ENCODE measurements at places on chromosomes 3 and 15.

DNA sequence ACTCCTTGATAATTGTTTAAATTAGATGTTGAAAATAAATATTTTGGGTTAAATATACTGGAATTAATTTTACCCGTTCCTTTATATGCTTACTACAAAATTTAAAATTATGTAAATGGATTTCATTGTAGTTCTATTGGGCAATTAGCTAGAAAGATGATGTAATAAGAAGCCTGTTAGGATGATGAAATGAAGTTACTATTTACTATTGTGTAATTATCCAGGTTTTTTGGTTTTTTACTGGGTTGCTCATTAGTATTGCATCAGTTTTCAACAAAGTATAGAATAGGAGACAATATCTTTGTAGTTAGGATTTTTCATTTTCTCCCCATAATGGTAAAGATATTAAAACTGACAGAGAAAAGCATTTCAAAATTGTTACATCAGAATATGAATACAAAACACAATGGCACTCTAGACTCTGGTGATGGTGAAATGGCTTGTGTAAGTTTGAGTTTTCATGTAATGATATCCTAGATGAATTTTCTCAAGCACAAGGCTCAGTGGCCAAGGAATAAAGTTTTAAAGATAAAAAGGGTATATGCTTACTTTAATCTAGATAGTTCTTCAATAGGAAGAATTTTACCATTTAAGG, 222.0 kb downstream of the P3H2 start:
- DNase-seq = no peak

DNA sequence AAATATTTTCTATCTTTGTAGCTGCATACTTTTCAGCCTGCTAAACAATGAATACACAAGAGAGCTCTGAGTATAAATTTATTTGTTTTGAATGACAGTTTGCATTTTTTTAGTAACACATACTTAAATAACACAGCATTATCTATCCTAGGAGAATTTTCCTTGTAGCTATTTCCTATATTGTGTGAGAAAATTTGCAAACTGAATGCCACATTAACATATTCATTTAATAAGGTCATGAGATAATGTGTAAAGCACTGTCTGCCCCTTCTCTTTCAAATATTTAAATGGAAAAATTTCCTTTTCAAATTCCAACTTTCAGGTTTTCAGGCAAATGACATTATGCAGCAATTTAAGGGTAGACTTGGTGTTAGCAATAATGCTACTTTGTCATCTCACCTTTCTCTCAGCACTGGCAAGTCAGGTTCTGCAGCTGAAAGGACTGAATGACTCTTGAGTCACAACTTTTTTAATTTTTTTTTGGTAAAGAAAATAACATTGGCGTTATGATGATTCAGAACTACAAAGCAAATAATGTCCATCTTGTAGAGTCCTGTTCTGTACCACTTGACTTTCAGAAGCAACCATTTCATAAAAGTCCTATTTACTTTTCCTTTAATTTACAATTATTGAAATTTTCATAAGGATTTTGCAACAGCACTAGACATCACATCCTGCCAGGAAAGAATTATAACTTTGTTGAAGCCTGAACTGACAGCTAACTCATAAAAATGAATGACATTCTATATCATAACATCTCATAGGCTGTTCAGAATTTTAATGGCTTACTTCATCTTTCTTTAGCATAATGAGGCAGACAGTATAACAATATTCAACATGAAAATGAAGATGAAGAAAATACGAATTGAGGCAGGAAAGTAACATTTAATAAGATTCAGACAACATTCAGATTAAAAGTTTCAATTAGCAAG, 681.6 kb upstream of the SEMA6D start:
- DNase-seq = no peak

DNA sequence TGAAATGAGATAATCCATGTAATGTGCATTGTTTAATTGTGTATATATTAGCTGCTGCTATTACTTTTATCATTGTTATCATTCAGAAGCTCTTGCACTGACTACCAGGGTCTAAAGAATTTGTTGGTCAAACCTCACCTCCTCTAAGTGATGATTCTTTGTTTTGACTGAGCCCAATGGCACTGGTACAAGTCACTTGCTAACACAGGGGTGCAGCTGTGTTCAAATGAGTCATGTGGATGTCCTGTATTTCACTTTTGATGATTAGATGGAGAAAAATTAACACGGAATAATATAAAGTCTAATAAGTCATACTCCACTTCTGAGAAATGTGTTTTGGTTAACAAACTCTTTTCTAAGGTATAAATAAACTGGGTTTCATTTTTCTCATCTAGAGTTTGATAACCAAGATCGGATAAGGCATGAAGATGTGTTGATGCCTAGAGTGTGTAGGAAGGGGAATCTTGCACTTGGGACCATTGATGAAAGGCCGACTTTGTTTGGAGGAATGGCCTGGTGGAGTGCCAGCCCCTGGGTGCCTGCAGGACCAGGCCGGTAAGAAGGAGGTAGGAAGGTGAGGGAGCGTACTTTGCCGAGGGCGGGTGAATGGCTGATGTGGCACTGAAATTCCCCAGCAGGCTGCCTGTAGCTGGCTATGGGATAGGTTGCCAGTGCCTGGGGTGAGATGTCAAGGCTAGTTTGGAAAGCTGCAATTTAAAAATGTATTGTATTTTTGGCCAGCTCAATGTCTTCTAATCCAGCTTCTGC, 244.7 kb upstream of the ZPLD1 start:
- DNase-seq = no peak

DNA sequence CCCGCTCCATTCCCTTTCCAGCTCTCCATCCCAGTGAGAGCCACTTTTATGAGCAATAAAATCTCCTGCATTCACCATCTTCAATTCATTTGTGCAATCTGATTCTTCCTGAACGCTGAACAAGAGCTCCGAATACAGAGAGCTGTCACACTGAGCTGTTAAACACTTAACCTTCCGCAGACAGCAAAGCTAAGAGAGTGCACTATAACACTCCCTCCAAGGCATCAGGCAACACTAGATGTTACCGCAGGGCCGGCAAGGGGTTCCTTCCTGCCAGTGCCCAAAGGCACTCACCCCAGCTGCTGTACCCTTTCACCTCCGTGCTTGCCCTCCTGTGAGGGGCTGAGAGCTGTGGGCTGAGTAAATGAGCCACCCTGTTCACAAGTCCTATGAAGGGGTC, 85.6 kb downstream of the BCHE start:
- no peak for DNase-seq

DNA sequence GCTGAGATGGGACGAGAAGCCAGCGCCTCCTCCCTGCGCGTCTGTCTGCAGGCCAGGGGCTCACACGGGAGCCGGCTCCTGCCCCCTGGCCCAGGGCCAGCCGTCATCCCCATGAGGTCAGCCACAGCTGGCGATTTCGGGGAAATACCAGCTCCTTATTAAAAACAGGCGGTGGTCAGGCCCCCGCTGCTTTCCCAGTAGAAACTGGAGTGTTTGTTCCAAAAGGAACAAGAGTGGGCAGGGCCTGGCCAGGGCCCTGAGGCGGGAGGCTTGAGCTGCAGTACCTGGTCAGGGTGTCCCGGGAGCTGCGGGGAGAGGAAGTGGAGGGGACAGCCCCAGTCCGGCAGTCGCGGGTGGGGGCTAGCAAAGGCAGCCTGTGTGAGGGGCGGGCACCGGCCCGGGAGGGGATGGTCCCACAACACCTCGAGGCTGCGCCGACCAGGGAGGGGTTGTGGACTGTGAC, 17.8 kb downstream of the MYL3 start:
- DNase-seq = peak; percentile 81

DNA sequence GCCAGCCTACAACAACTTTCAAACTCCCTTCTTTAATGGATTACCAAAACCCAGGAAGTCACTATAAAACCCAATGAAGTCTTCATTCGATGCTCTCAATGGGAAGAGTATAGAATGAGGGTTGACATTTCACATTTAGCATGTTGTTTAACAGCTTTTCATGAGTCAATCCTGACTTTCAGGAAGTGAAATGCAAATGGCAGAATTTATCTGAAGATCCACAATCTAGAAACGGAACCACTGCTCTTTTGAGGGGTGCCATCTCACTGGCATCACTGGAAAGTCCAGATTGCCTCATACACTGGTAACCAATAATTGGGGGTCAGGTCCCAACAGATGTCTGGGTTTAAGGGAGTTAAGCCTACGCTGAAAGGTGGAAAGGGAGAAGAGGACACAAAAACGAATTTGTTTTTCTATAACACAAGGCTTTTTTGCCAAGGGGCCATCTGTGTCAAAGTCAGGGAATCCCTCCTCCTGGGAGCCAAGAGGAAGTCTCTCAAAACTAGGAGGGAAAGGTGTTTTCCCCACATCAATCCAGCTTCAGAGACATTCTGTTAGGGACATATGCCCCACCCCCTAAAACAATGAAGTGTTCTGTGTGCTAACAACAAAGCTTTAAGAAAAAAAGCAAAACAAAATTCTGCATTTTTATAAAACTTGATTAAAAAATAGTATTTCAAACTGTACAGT, 12.0 kb upstream of the ATP1B3 start:
- DNase-seq = no peak

GRCh38 chr3:83843716-83844115, 1115.1 kb upstream of the CADM2 start:
- DNase-seq = no peak

GRCh38 chr3:67846166-67846565, 191.8 kb upstream of the SUCLG2 start:
- peak; percentile 70 for DNase-seq

- no peak for DNase-seq
These were observed 44.0 kb upstream of the MUC4 start for GRCh38 chr3:195855471-195856409.

DNA sequence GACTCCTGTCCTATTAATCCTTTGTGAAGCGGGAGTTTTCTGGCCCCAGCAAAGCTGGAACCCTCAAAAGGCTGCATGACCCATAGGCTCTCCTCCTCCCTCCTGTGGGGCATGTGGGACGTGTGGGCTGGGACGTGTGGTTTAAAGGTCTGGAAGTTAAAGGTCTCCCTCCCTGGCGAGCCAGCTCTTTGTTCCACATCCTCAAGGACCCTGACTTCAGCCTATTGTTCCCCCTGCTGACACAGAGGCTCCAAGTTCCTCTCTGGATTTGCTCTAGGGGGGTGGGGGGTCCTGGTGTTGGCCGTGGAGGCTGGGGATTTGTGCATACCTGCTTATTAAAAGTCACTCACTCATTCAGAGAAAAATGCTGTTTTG, 44.2 kb downstream of the SMAD6 start:
- peak; percentile 38 for DNase-seq

GRCh38 chr15:51750792-51751696, at the start of gene TMOD2:
Gene TMOD2 (plus strand): TSS chr15:51751597. CDS start chr15:51766442, 14,845 bp downstream.
- peak; percentile 34 for DNase-seq

DNA sequence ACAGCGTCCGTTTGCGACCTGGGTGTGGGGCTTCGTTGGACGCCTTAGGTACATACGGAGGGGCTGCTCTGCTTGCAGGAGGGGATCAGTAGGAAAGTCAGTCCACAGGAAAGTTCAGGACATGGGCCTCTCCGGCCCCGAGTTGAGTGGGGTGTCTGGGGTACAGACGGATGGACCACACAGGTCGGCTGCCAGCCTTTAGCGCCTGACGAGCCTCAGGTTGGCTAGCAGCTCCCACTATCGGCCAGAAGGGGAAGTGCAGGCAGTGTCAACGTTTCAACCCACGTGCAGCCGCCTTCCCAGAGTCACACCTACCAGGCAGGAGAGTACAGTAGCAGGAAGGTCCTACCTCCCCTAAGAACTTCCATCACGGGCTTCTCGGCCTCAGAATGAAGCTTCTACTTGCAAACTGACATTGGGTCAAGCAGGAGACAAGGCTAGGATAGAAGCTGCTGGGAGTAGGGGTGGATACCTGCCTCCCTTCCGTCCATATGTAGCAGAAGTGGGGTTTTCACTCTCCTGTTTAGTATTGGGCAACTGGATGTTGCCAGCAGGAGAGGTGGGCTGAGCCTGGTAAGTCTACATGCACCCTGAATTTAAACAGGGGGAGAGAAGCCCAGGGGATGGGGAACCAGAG, 1.8 kb upstream of the SCN5A start:
- peak; percentile 46 for DNase-seq

GRCh38 chr3:71466483-71466882, 117.0 kb downstream of the FOXP1 start:
- no peak for DNase-seq

DNA sequence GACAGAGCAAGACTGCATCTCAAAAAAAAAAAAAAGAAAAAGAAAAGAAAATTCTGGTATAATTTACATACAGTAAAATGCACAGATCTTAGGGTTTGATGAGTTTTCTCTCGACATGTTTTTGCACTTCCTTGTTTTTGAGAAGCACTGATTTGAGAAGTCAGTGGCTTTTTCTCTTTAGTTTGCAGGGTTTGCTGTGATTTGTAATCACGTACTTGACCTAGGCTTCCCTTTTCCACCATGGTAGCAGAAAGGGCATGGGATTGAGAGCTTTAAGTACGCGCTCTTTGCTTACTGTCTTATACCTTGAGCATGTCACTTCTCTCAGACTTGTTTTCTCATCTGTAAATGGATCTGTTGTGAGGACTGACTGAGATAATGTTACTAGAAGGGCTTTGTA, 4.1 kb downstream of the VHL start:
- DNase-seq = no peak

DNA sequence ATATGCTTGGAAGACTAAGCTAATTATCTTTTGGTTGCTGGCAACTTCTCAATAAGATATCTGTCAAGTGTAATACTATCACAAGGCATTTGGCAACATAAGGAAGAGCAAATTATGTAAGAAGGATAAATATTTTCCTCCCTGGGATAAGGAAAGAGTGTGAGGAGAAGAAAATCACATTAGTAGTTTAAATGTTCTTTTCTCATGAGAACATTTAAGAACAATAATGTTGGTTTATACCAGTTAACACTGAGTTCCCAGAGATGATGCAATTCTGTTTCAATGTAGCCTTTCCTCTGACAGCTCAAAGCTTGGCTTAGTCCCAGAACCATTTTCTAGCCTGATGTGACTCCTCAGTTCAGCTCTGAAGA, 66.1 kb upstream of the NPHP3 start:
- DNase-seq = peak; percentile 87

DNA sequence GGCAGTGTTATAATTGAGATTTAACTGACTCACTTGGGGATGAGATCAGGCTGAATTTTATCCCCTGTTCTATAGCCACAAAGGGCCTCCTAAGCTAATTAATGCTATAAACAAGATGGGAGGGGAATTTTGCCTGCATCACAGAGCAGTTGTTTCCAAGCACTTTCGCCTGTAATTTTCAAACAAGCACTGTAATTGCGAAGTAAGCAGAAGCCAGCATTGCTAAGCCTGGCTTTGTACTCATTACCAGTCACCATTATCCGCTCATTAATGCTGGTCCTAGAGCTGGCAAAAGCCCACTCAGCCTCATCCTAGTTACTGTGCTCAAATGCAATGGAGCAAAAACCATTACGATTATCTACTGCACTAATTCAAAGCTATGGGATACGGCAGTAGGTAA, 356.6 kb upstream of the UBE2E2 start:
- no peak for DNase-seq

DNA sequence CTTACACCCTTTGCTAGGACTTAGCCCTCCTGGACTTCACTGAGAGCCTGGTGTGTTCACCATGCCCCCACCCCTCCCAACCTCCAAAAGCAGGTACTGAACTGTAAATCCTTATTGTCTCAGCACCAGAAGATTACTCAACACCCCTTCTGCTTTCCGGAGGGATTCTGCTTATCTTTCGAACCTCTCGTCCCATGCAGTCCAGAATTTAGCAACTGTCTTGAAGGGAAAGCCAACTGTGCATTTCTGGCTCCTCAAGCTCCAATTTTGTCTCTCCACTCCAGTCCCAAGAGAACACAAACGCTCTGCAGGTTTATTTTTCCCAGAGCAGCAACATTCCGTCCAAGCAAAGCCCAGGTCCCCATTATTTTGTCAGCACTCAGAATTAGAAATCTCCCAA, 49.6 kb downstream of the RFTN1 start:
- DNase-seq = no peak

Measured in fibroblast of skin of right biceps (primary cell).